ENCODE measurements at places on chromosomes 6 and 20.

DNA sequence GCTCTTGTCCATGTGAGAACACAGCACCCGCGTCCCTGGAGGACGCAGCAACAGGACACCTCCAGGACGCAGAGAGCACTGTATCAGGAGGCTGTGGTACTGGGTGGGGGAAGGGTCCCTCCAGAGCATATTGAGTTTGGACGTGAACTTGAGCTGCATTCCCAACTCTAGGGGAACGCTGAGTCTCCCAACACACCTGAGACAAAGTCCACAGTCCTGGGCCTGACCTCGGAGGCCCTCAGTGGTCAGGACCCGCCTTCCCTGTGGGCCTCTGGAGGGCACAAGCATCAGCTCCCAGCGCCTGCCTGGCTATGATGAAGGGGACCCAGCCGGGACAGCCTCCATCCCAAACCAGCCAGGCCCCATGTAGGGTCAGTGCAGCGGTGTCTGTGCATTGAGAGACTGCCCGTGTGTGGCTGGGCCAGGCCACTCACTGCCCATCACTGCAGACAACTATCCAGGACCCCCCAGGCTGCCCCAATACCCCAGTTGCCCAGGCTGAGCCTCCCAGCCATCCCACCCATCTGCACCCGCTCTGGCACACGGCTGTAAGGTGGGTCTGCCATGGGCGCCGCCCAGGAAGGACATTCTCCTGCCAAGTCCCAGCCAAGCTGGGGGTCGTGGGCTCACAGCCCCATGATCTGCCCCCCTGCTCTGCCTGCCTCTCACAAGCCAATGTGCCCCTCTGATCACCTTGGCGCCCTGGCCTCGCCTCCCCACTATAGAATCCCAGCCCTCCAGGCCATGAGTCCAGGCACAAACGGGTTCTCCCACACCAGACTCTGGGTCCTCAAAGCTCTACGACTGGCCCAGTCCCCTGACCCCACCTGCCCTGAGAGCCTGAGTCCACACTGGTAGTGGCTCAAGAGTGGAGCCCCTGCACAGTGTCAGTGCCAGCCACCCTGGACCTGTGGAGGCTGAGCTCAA is 115.7 kb downstream of the TAF4 start:
- peak; percentile 43 for DNase-seq

DNA sequence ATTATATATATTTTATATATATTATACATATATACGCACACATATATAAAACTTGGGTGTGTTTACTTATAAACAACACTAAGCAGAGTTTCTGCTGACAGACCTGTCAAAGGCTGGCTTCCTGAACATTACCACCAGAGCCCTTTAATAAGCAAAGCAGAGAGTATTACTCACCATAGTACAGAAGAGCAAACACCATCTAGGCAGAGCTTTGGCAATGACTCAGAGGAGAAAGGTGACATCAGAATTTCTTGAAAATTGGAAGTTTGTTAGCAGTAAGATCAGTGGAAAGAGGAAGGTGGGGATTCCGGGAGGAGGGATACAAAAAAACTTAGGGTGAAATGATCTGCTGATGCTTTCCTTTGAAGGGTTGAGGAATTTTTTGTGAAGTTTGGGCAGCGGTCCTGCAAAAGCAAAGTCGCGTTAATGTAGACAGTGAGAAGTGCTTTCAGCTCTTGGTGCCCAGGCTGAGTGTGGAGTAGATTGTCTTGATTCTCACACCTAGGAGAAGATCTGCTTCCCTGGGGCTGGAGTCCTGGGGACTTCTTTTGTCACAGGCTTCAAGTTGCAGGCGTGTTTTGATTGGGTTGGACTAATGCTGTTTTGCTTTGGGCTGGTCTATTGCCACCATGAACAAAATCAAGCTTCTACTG is 109.6 kb upstream of the BACH2 start:
- DNase-seq: no peak

DNA sequence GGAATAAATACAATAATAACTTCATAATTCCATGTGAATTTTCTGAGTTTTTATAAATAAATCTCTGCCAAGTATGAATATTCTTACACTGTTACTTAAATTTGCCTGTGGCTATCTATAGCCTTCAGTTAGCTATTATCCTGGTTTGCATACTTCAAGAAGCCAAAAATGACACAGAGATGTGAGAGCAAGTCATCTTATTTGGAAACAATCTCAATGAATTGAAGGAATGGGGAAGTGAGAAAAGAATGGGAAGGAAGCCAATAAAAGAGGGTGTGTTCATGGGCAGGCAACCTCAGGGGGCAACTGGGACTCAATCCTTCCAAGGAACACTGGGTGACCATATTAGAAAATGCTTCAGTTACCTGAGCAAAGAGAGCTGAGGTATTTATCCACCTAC is 9.9 kb downstream of the HAO1 start:
- no peak for DNase-seq

GRCh38 chr6:156013155-156013554 is 557.5 kb upstream of the NOX3 start:
- DNase-seq: no peak

DNA sequence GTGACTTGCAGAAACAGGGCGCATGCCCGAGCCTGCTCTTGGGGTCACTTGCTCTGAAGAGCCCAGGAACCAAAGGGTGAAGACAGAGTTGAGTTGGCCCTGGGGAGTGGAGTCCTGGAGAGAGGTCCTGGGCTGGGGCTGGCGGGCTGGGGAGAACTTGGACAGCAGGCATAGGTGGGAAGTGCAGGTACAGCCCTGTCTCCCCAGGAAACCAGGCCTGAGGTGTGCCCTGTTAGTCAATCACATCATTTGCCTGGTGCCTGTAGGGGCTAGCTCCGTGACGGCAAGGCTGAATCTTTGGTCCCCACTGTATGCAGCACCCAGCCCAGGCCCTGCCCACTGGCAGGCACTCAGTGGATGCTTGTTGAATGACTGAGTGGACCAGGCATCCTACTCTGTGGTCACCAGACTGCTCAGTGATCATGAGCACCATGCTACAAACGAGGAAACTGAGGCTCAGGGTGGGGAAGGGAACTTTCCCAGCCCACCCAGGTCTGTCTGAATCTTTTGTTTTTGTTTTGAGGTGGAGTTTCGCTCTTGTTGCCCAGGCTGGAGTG is 15.6 kb upstream of the NOL4L start:
- DNase-seq: no peak

DNA sequence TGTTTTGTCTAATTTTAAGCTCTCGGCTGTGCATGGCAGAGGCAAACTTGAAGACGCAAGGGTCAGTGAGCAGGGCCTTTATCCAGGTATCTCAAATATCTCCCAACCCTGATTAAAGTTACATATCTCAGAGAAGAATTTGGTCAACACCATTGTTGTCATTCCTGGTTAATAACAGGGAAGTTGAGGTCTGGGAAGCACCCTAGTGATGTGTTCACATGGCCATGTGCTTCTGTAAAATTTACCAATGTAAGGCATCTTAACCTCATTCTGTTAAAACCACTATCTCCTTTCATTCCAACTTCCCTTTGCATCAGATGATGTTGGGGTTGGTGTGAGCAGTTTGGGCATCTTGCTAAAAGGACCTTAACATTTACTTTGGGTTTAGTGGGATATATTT is 4.0 kb upstream of the FAM110A start:
- no peak for DNase-seq

DNA sequence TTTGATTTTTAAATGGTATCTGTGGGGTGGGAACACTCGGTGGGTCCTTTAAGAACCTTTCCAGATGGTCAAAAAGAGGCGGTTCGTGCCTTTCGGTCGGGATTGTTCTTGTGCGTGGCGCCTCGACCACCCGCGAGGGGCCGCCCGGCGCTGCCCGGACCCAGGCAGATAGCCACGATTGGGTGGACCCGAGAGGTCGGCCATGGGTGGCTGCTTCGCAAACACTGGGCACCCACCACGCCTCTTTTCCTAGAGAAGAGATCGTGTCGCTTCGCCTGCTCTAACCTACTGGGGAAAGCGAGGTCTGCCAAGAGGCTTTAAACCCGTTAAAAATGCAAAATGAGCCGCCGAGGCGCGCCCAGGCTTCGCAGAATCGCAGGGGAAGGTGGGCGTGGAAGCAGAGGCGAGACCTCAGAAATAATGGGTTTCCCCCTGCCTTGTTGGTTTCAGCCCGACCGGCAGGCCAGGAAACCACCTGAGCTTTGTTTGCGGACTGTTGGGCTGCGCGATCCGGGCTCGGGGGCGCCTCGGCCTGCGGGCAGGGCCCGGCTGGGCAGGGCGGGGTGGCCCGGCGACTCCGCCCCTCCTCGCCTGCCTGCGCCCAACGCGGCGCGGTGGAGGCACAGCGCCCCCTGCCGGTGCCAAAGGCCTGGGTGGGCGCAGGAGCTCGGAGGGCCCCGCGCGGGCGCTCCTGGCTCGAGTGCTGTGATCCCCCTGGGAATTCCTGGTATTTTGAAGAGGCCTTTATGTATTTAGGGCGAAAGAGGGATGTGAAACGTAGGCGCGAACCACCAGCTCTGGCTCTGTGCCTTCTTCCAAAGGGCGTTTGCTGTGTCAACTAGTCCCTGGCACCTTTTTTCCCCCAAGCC is 1.6 kb downstream of the MARCKS start:
- peak; percentile 96 for DNase-seq

DNA sequence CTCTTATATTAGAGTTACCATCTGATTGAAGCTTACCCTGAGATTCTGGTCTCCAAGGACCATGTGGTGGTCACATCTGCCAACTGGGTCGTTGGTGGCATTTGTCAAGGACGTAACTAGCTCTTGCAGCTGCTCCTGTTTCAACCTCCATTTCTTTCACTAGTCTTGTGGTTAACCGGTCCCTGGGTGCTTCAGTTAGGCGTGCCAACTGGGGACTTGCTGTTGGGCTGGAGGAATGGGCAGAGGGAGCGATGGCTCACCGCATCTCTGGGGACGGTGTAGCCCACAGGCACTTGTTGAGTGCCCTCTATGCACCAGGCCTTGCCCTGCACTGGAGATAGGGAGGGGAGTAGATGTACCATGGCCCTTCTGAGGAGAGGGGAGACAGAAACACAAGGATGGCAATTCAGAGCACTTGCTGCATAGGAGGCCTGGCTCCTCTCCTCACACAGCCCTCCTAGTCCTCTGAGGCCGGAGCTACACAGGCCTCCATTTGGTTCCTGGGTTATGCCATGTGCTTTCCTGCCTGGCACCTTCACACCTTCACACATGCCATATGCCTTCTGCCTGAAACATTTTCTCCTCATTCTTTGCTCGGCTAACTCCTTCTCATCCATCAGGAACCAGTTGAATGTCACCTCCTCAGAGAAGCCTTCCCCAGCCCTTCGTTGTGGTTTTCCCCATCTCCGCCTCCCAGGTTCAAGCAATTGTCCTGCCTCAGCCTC is 20.0 kb upstream of the ASXL1 start:
- DNase-seq: no peak

GRCh38 chr6:16334671-16335070 is 96.3 kb downstream of the GMPR start:
- no peak for DNase-seq

DNA sequence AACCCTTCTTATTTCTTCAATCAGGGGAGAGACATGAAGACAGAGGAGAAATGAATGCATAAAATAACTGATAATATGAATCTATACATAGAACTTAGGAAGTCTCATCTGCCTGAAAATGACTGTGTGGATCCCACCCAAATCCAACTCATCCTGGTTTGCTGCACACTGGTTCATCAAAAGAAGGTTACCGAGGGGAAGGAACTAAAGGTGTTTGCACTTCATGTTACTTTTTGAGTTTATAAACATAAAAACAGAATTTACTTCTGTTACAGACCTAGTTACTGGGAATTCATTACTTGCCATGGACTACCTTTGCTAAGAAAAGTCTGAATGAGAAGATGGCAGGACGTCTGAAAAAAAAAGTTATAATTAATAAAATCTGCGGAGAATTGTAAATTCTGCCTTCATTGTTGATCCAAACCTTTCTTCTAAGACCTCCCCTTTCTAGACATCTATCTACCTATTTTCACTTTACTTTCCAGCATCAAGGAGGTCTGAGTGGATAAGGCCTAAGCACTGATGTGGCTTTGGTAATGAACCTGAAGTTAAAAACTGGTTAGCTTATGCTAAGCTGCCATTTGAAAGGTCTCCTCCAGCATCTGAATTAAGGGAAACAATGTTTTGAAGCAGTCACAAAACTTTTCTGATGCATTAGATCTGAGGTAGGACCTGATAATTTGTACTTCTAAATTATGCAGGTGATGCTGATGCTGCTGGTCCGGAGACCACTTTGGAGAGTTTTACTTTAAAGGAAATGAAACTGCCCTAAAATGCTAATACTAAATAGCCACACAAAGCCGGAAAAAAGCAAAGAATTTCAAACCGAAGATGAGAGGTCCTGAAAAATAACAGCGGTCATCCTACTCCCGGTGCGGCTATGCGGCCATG is 84.0 kb downstream of the HFE start:
- no peak for DNase-seq

DNA sequence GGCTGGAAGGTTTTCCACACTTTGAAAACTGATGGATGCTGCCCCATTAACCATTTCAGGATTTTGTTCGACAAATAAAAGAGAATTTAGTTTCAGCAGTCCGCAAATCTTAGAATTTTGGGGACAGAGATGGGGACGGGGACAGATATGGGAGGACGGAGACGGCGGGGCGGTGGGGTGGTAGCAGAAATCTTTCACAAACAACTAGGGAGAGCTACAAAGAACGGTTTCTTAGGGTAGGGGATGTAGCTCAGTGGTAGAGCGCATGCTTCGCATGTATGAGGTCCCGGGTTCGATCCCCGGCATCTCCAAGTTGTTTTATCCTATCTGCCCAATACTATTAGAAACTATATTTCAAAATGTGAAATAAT is 15.1 kb downstream of the HMGN4 start:
- peak; percentile 93 for DNase-seq
